ENCODE measurements at places on chromosomes 5 and 9.
A peak's percentile ranks its signal among the peaks of the same experiment; 100 is the strongest.

- DNase-seq: no peak
These were observed 981.7 kb downstream of the NR2F1-AS1 start for GRCh38 chr5:92599217-92599810.

- DNase-seq: no peak
These were observed 60.6 kb upstream of the AFAP1L1 start for GRCh38 chr5:149210968-149211490.

GRCh38 chr9:127087836-127088235 lies 34.6 kb downstream of the ANGPTL2 start:
- DNase-seq: no peak

- DNase-seq: no peak
These were observed 581.8 kb upstream of the WWC1 start for GRCh38 chr5:167709625-167710024.

DNA sequence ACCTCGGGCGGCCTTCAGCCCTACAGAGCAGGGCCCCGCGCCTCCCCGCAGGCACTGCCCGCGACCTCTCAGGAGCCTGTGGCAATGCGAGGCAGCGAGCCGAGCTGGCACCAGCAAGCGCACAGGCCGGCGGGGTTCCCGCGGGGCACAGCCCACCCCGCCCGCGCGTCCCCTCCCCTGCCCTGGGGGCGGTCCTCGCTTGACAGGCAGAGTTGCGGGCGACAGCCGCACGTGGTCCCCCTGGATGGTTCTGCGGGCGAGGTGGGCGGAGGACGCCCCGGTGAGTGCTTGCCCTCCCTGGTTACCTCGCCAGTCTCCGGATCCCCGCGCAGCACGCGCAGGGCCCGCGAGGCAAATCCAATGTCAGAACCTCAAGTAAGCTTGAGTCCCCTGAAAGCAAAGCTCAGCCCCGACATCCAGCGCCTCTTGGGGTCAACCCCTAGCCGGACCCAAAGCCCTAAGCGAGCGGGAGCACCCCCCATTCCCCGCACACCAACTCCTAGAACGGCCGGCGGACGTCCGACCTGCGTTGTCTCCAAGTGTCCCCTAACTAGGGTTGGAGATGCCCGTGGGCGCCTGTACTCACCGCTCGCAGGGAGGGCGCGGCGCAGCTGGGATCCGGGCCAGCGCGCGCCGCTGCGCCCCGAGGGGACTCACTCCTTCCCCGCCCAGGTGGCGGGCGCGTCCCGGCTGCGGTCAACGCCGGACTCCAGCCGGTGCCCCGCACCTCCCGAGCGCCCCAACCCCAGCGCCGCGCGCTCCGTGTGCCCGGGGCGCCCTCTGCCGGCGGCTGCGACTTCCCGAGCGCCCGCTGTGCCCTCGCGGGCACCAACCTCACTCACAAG lies at the start of gene DRD1:
Gene DRD1 (minus strand): TSS at position 123 of the 845 bp plus-strand sequence. CDS start 1,083 bp downstream, outside the sequence.
- peak; percentile 47 for DNase-seq

All from suppressor macrophage treated with lipopolysaccharide for 4 hours (primary cell).